ENCODE measurements at places on chromosomes 7 and 10. TPM values are rescaled to one million over a fixed set of nuclear protein-coding genes. Genes with fewer than 3 reads are reported as not detected.

Gene HGF
- 1.5 TPM for polyA plus RNA-seq

Gene EPHB4
- 51.1 TPM for polyA plus RNA-seq

Gene LIPJ
- not detected for polyA plus RNA-seq

Gene SPDYE2
- not detected for polyA plus RNA-seq

Gene C1QL3
- not detected for polyA plus RNA-seq

Gene PON3
- not detected for polyA plus RNA-seq

Gene YAE1
- polyA plus RNA-seq: 30.7 TPM

Gene AP3M1
- polyA plus RNA-seq: 25.8 TPM

Gene CCDC172
- not detected for polyA plus RNA-seq

Gene NODAL
- polyA plus RNA-seq: not detected

Gene FAM25A
- not detected for polyA plus RNA-seq

Gene NANOS1
- 0.86 TPM for polyA plus RNA-seq

Gene KCND2
- not detected for polyA plus RNA-seq
